ENCODE measurements at places on chromosomes 4 and X.

DNA sequence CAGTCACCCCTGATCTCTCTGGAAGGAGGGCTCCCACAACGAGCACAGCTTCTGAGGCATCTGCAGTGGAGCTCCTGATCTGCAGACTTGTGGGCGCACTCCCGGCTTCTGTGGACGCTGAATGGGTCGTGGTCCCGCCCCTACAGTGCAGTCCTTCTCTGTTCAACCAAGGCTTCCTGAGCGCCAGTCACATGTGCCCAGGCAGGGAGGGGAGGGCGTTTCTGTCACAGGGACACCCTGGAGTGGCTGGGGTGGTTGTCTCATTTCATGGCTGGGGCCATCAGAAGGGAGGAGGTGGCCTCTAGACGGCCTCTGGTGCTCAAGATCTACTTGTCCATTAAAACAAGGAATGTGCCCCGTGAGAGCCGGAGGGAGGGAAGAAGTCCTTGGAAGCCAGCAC, 67.1 kb upstream of the PSAPL1 start:
- no peak for DNase-seq

- DNase-seq = peak; percentile 2
Measured at GRCh38 chr4:143618811-143619210, 81.7 kb downstream of the FREM3 start.

GRCh38 chr4:155961575-155961974, 7.9 kb upstream of the CTSO start:
- DNase-seq = no peak

GRCh38 chr4:99817309-99817890, 773 bp downstream of the DAPP1 start:
- DNase-seq = peak; percentile 62

DNA sequence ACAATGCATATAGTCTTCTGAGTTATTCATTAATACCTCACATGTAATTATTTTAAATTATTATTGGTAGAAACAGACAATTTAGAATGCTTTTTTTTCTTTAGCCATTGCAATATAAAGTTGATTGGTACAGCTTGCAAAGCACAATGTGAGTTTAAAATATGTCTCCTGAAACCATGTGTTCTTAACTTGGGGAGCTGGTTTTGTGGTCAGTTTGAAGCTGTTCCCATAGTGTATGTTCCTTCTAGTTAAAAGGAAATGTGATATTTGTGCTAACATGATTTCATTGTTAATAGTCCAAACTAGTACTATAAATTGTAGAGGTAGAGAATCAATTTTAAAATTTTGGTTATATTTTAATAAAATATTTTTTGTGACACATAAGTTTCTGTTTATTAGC, 247.2 kb downstream of the BMPR1B start:
- no peak for DNase-seq

DNA sequence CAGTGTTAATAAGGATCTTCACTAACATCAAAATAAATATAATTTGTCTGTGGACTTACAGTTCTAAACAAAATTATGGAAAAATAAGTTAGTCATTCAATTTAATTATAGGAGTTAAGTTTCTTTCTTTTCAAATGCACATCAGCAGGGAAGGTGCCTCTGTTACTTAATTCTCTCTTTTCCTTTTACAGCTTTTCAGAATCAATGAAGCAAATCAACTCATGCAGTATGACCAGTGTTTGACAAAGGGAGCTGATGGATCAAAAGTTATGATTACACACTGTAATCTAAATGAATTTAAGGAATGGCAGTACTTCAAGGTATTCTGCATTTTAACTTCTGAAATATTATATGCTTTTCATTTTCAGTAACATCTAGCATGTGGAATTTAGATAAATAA, 15.9 kb downstream of the HMGB2 start:
- DNase-seq = no peak

DNA sequence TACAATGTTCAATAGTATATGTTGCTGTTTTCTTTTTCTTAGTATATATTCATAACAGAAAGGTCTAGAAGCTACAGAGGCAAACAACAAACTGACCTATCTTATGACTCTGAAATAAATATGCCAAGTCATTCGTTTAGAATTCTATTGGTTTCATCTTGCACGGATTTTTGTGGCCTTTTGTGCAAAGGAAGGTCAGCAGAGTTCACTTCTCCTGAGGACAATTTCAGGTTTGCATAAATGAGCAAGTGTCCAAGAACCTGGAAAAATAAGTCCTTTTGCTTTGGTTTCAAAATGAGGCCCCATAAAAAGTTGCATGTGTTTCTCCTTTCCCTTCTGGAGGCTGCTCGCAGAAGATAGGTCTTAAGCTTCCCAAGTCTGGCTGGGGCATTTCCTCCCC, 156.9 kb downstream of the APBB2 start:
- DNase-seq = no peak

DNA sequence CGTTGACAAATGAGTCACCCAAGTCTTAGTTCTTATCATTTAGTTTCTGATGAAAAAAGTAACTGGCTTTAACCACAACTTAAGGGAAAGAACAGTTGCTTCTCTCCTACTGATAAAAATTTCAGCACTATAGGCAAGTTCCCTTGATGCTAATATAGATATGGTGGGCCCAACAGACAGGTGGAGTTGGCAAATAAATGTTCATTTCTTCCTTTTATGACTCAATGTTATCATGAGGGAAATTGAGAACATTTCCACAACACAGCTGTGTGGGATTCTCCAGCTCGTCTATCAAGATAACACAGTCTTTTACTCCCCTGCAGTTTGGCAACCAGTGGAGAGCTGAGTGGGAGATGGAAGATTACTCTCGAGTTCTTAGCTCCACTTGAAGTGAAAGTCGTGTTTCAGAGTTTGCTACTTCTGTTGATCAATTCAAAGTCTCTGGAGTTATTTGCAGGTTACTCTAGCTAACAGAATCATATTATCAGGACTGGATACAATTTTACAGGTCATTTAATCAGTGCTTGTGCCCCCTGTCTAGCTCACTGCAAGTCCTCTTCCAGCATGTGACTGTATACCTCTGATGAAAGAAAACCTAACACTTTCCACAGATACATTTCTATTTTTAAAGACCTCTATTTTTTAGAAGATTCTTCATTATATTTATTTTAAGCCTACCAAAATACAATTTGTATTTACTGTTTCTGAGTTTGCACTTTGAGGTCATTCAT, 270.6 kb upstream of the GK2 start:
- peak; percentile 78 for DNase-seq

All from NB4 (cell line).